ENCODE measurements at places on chromosomes 1 and 21.

- no peak for DNase-seq
Measured at GRCh38 chr1:58734630-58735029, 34.8 kb upstream of the MYSM1 start.

- peak; percentile 94 for DNase-seq
Measured at GRCh38 chr1:62384276-62385005, 52.4 kb upstream of the USP1 start.

GRCh38 chr1:204751480-204751879, 65.9 kb upstream of the LRRN2 start:
- no peak for DNase-seq

DNA sequence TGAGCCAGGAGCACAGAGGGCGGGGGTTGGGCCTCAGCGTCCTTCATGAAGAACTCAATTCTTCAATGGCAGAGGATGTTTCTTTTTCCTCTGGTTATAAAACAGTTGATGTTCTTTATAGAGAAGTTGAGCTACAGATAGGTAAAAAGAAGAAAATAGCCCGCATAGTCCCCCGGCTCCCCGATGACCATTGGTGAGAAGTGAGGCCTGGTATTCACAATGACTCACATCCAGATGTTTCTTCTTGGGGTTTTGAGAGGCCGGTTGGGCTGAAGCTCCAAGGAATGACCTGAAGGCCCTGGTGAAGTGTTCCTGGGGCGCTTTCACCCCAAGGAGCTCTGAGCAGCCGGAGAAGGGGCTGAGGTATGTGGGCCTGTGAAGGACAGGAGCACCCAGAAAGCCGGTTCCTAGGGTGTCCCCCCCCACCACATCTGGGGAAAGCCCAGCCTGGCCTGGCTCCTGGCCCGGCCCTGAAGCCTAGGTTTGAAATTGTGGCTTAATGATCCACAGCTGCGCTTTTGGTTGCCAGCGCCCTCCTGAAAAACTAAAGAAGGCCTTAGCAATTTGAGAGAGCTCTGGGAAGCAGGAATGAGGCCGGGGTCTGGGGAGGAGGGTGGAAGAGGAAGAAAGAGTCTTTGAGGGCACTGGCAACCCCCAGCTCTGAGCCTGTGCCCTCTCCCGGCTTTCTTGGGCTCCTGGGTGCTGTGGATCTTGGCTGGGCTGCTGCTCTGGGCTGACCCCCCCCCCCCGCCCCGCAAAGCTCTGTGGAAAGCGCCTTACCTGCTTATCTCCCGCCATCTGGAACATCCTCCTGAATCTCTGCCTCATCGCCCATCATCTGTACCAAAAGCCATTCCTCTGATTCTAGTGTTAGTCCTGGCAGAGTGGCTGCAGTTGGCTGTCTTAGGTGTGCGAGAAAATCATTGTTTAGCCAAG, 444.7 kb downstream of the CAMTA1 start:
- DNase-seq, result peak; percentile 69

DNA sequence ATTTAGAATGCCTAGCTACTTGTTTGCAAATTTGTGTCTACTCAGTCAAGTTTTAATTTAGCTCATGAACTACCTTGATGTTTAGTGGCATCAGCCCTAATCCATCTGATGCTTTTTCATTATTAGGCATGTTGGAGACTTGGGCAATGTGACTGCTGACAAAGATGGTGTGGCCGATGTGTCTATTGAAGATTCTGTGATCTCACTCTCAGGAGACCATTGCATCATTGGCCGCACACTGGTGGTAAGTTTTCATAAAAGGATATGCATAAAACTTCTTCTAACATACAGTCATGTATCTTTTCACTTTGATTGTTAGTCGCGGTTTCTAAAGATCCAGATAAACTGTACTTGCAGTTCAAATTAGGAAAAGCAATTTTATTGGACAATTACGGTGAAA, 7.6 kb downstream of the SOD1 start:
- DNase-seq, result no peak

- DNase-seq, result no peak
Measured at GRCh38 chr1:235945775-235946570, 79.3 kb upstream of the LYST start.

GRCh38 chr1:160206036-160206389, 829 bp downstream of the PEA15 start:
- peak; percentile 52 for DNase-seq

GRCh38 chr1:41277371-41277975, 35.4 kb upstream of the SCMH1 start:
- no peak for DNase-seq

- no peak for DNase-seq
Measured at GRCh38 chr1:57711326-57711725, 287.5 kb upstream of the DAB1 start.

DNA sequence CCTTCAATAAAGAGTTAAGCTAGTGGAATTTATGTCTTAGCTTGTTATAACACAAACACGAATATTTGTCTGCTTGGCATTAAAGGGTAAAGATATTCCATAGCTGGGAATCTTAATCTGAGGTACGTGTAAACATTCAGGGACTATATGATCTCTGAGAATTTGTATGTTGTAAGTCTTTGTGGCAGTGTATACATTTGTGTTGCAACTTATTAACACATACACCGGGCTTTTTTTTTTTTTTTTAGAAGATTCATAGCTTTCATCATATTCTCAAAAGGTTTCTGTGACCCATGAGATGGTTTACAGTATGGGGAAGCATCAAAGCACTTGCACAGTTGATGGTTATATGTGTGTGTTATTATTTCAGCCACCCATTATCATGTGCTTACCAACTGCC, 3.0 kb downstream of the GGPS1 start:
- no peak for DNase-seq

GRCh38 chr1:184624626-184625025, 130.0 kb downstream of the EDEM3 start:
- peak; percentile 17 for DNase-seq

- DNase-seq, result no peak
Measured at GRCh38 chr1:14535619-14536355, 62.7 kb upstream of the KAZN start.

- peak; percentile 75 for DNase-seq
Measured at GRCh38 chr1:169427081-169427641, at the start of gene CCDC181. Gene CCDC181, minus strand, starts transcription at chr1:169427474. Its CDS starts 2,547 bp downstream, at chr1:169424927.

GRCh38 chr1:152096931-152097330, 8.1 kb upstream of the TCHHL1 start:
- DNase-seq, result no peak

- no peak for DNase-seq
Measured at GRCh38 chr1:43511394-43511793, 19.3 kb upstream of the PTPRF start.

DNA sequence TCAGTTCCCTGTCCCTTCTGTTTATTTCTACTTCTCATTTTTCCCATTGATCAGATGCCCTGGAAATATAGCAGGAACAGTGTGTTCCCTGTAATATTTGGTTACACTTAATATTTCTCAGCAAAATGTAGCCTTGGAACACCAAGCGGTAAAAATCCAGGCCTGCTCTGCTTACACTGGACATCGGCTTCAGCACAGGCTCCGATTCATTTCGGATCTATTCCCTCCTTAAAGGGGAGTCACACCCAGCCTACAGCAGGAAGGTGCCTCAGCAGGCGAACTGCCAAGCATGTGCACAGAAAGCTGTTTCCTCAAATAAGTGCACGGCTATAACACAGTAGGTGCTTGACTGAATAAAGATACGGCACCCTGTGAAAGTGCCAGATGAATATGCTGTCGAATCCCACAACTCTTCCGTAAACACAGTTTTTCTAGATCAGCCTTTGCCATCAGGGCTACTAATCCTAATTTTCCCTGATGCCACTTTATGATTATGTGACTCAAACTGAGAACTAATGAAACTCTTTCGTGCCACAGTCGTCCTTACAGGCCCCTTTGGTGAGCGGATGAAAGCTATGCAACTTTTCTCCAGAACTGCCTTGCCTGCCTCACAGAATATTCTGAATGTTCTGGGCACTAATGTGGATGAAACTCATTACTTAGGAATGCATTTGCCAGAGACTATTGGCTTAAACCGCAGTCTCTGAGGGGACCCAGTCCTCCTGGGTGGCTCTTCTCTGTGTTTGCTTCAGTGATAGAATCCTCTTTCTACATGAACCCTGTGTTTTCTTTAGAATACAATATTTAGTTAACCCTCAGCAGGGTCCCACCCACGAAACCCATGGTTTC, 275.5 kb upstream of the RUNX1 start:
- peak; percentile 80 for DNase-seq

GRCh38 chr1:210400043-210400840, 71.5 kb downstream of the HHAT start:
- DNase-seq, result peak; percentile 80

DNA sequence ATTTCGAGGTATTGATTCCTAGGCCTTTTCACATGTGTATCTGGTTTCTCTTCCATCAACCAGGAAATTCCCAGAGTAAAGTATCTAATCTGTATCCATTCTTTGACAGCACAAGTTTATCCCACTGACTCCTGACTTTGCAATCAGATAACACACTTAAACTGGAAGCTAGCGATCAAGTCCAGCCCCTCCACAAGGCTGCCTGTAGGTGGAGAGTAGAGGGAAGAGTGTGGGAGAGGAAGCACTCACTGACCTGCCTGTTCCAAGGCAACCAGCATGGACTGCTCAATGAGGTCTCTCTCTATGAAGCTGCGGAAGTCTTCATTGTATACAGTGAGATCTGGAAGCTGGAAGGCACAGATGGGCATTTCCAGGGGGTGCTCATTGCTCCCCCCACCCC, 30.4 kb upstream of the MTMR11 start:
- DNase-seq, result no peak

GRCh38 chr1:165235155-165235776, 121.2 kb downstream of the LMX1A start:
- no peak for DNase-seq

GRCh38 chr1:23673086-23673813, 18.4 kb upstream of the RPL11 start:
- DNase-seq, result peak; percentile 54

DNA sequence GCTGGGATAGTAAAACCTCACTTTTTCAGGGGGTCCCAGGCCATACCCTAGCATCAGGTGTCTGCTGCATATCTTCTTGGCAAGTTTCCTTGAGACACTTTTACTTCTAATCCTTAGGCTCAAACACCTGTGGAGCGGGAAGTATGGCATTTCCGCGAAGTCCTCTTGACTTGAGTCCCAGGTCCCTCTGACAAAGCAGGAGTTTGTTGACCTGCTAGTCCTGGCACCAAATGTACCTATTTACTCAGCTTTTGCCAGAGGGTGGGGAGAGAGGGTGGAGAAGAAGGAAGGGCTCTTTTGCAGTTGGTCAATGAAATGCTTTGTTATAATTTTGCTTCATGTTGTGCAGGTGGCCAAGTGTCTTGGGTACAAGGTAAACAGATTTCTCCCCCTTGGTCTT, 59.7 kb downstream of the CLIC6 start:
- no peak for DNase-seq

- no peak for DNase-seq
Measured at GRCh38 chr1:70188522-70188921, 16.9 kb downstream of the LRRC40 start.

DNA sequence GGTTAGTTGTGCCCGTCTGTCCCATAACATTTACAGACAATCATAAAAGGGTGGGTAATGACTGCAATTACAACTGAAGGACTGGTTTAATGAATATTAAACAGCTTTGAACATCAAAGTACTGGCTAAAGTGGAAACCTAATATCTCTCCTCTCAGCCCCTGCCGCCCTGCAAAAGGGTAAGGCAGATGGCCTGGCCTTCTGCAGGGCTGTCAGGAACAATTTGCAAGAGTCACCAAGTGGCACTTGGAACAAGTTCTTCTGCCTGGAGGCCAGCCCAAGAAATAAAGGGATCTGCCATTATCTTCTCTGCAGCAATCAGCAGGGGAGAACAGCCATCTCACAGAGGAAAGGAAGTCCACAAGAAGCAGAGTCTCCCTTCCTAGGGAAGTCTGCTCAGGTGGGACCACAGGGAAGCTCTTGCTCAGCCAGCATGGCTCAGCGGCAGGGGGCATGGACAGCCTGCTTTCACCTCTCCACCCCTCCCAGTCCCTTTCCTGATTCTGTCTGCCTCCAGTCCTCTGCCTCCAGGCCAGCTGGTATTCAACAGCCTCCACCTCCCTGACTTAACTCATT, 96.1 kb downstream of the TRABD2B start:
- DNase-seq, result no peak

GRCh38 chr1:201882665-201883132, 6.0 kb upstream of the SHISA4 start:
- DNase-seq, result peak; percentile 46

DNA sequence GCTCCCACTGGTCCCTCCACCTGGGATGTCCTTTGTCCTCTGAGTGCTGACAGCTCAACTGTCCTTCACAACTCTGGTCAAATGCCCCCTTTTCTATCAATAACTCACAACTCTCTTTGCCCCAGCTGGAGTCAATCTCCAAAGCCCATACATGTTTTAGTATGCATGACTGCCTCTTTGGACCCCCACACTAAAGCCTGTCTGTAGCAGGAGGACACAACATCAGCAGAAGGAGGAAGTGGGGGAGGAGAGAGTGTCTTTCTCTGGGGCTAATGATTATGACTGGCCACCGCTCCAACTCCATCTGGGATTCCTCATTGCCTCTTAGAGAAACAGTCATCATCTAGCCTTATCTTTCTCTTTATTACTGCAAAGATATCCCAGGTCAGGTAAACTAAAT, 186.6 kb upstream of the FGGY start:
- DNase-seq, result no peak

- no peak for DNase-seq
Measured at GRCh38 chr1:82893712-82894470, 1093.2 kb downstream of the ADGRL2 start.

GRCh38 chr1:168638884-168639283, 62.5 kb downstream of the XCL1 start:
- no peak for DNase-seq

DNA sequence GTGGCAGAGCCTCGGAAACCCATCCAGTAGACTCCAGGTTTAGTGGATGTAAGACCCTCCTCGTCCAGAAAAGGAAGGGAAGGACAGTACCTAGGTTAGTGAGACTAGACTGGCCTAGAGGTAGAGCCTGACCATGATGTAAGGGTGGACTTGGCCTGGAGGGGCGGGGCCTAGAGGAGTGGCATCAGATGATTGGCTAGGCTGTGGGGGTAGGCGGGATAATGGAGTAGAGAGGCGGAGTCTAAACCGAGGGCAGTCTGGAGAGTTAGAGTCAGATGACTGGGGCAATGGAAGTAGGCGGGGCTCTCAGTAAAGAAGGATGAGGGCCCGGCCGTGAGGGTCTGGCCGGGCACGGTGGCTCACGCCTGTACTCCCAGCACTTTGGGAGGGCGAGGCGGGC, 70.1 kb downstream of the EPHB2 start:
- DNase-seq, result peak; percentile 36

DNA sequence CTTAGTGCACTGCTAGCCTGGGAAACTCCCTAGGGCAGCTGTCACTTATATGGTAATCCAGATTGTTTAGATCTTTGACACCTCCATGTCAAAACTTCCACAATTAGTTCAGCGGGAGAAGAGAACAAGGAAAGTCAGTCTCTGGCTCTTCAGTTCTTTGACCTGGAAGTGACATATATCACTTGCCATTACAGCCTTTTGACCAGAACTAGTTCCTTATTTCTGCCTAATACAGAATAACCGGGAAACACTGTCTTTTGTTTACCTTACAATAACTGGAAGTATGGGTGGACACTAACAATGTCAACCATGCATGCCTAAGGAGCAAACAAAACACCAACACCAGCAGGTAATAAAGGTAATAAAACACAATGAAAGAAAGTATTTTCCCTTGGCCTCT, 68.3 kb downstream of the C4BPA start:
- no peak for DNase-seq

All from choroid plexus epithelial cell (primary cell).